ENCODE measurements at places on chromosomes 5 and 9. TPM values are rescaled to one million over a fixed set of nuclear protein-coding genes. Genes with fewer than 3 reads are reported as not detected.

DNA sequence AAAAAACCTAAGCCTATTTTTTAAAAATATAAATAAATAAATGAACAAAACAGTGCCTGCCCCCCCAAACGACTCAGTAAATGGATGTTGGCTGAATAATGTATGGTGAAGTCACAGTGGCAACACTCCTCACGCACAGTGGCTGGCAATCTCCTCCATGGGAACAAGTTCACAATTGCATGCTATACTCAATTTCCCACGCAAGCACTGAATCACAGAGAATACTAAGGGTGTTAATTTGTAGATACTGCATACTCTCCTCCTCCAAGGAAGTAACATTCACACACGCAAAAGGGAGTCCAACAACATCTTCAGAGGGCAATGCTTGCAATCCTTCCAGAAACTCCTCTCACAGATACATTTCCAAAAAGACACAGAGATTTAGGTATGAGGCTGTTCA is 47.5 kb downstream of the SERINC5 start:
- no peak for DNase-seq

- peak; percentile 68 for DNase-seq
These were observed 4.8 kb downstream of the SUB1 start for GRCh38 chr5:32589942-32590869.

DNA sequence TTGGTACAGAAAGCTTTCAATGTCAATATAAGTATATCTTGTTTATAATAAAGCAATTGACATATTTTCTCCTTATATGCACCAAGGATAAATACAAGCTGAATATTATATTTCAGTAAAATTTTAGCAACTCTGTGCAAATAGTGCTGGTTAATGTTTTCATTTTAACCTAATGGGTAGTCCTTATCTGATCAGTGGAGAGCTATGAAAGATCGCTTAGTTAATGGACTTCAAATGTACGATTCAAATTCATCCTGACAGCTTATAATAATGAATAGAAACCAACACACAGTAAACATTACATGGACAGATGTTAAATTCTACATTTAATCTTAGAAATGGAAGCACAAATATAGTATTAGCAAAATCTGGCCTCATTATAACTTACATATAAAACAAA is 1495.2 kb upstream of the C9orf72 start:
- DNase-seq: no peak

- no peak for DNase-seq
These were observed 145.4 kb downstream of the MAPKAP1 start for GRCh38 chr9:125561509-125562148.

GRCh38 chr5:36066540-36067210 is at the start of gene UGT3A2:
Gene UGT3A2 (minus strand): TSS chr5:36066882. CDS start chr5:36066789, 93 bp downstream.
- peak; percentile 14 for DNase-seq

DNA sequence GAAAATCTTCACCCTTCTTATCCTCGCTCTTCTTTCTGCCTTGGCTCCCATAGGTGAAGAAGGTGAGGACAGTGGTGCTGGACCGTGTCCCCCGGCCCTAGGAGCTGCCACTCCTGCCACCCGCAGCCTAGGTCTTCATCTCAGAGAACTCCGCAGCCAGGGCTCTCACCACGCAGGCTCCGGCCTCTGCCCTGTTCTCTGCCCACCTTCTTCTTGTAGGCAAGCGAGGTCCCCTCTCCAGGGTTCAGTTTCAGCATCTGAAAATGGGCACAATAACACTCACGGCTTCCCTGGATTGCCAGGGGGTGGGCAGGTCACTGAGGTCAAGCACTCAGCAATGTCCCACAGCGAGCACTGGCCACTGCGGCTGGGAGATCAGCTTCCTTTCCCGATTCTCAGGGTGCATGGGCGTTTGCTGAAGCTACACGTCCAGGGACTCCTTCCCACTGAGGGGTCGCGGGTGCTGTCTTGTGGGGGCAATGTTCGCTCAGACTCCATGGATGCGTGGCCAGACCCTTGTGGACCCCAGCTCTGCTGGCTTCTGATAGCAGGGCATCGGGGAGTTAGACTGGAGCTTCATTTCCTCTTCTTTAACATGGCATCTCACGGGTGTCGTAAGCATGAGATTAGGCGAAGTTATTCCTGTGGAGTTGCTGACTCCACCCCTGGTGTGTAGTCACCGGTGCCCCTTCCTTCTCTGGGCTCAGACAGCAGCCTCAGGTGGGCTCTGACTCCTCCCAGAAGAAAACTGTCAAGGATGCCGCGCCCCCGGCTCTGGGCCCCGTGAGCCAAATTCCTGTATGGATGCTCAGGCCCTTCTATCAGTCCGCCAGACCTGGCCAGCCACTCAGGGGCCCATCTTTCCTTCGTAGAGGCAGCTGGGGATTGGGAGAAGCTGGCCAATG is 145.1 kb upstream of the IRX2 start:
- no peak for DNase-seq

GRCh38 chr5:10756549-10756948 is 4.5 kb downstream of the DAP start:
- DNase-seq: peak; percentile 83

GRCh38 chr5:140214831-140215230 is 39.8 kb downstream of the CYSTM1 start:
- peak; percentile 96 for DNase-seq

GRCh38 chr5:151066920-151067319 is 13.9 kb downstream of the TNIP1 start:
- no peak for DNase-seq

Gene PDGFRB
- total RNA-seq: 23.5 TPM

Gene TMEM174
- total RNA-seq: not detected

Gene RASGRF2
- 1.8 TPM for total RNA-seq

Gene CHSY3
- 0.02 TPM for total RNA-seq

Gene EIF4E1B
- not detected for total RNA-seq

Measured in M059J (cell line).